ENCODE measurements at places on chromosomes 7 and 10. TPM values are rescaled to one million over a fixed set of nuclear protein-coding genes. Genes with fewer than 3 reads are reported as not detected.

Gene CDNF
- total RNA-seq, result 4.8 TPM

Gene SEMA3C
- total RNA-seq, result 0.86 TPM

Gene ETV1
- 8.4 TPM for total RNA-seq

Gene CFAP46
- 0.08 TPM for total RNA-seq

Gene STAM
- total RNA-seq, result 5.9 TPM

Gene HDAC9
- 2.1 TPM for total RNA-seq

Gene CYP2C19
- total RNA-seq, result 13.0 TPM

Data from left lobe of liver (tissue), 2 donors.